ENCODE measurements at places on chromosomes 7 and 10. TPM values are rescaled to one million over a fixed set of nuclear protein-coding genes. Genes with fewer than 3 reads are reported as not detected.

Gene ANKRD2
- polyA plus RNA-seq, result not detected

Gene PLA2G12B
- polyA plus RNA-seq, result not detected

Gene TIMM23B
- polyA plus RNA-seq, result 10.0 TPM

Gene CUBN
- polyA plus RNA-seq, result 0.07 TPM

Gene DCLRE1C
- polyA plus RNA-seq, result 54.4 TPM

Gene AKR1C4
- not detected for polyA plus RNA-seq

Gene SYNPO2L
- not detected for polyA plus RNA-seq

All from naive B cell (primary cell).